ENCODE measurements at places on chromosomes 1 and 21.

DNA sequence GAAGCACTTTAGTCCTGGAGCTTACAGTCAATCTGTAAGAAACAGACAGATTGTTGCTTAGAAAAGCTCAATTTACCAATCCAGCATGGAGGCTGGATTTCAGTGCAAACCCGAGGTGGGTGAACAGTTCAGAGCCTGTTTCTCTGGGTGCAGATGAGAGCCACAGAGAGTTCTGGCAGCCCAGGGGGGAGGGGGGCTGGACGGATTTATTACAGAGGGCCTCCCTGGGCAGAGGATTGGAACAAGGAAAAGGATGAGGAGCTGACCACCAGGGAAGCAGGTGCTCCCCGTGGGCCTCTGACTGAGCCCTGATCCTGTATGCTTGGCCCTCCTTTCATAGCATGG, 38.0 kb upstream of the EPS8L3 start:
- no peak for DNase-seq

DNA sequence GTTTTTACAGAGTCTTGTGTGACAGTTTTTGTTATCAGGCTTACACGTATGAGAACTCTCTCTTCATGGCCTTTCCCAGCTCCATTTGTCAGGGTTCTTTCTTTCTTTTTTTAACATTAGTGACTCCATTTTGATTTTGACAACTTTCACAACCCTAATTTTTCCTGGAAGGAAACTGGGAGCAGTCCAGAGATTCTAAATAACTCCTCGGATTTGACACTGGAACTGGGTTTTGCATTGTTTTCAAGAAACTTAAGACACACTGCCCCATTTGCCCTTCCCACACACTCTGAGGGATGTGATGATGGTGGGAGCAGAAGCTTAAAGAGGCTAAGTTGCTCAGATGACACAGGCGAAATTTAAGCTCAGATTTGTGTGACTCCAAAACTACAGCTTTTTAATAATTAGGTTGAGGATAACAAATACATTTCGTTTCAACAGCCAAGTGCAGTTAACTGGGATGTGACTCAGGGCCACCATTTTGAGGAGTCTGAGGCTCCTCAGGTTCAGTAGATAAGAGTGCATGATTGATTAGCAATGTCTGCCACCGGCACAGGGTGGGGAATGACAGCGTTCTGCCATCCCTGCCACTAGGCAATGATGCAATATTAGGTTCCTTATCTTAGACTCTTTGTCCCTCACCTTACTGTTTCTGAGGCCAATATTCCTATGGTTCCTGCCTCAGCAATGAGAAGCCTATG, 95.1 kb upstream of the ATP1A1 start:
- no peak for DNase-seq

DNA sequence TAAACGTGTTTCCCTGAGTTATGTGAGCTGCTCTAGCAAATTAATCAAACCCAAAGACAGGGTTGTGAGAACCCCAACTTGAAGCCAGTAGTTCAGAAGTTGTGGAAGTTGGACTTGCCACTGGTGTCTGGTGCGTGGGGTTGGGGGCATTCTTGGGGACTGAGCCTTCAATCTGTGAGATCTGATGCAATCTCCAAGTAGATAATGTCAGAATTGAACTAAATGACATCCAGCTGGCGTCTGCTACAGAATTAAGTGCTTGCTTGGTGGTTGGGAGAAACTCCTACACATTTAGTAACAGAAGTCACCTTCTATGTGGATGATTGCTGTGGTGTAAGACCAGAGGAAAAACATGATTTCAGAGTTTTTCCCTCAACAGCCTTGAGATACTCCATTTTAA, 207.4 kb downstream of the FGGY start:
- DNase-seq, result no peak

- no peak for DNase-seq
Observed at GRCh38 chr1:16387201-16388188, 20.5 kb downstream of the SZRD1 start.

DNA sequence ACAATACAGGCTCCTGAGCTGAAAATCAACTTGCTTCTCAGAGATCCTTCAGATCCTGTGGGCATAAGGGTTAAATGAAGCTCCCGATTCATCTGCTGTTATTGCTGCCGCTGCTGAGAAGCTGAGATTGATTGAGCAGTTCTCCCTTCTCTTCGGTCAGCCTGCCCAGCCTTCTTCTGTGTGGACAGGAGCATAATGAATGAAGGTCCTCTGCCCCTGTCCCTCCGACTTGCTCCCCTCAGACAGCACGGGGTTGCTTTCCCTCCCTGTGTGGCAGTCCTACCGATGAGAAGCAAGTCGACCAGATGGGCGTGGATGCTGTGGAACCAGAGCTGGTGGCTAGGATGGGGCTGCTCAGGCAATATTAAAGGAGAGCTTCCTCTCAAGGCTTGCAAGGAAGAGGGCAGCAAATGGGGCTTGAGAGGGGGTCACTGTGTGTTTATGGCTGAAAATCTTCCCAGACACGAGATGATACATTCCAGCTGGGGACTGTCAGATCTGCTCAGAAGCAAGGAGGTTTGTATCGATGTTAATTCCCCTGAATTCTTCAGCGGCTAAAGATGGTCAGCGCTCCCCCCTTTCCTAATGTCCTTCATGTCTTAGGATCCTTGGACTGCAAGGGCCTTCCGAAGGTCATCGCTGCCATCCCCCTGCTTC, 63.9 kb upstream of the GOLT1A start:
- no peak for DNase-seq

GRCh38 chr21:16047904-16048303, 318.1 kb downstream of the USP25 start:
- DNase-seq, result no peak

DNA sequence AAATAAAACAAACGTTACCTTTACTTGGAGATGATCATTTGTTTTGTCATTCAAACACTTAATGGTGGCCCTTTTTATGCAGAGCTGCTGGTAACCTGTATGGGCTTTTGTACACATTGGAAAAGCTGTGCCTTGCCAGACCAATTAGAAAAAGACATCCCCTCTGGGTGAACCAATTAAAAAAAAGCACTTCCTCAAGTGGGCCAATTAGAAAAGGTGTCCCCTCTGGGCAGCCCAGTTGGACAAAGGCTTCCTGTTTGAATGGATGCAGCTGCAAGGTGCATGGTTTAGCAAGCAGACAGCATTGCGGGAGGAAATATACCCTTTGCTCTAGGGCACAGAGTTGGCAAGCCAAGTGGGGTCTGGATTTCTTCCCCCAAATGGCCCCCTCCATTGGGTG, 21.6 kb downstream of the HUNK start:
- no peak for DNase-seq

GRCh38 chr1:101496109-101496508, 259.3 kb downstream of the S1PR1 start:
- DNase-seq, result no peak

All from activated CD4-positive, alpha-beta T cell treated with anti-CD3 and anti-CD28 coated beads, Interleukin-2, amount 50 U/mL, for 16 hours (primary cell).